NCI-H1092 treated with DMSO at 0.1 percent for 48 hours (cell line): ENCODE measurements at places on chromosomes 16 and 17.

- no peak for DNase-seq
These were observed 26.3 kb downstream of the GINS3 start for GRCh38 chr16:58418601-58419000.

DNA sequence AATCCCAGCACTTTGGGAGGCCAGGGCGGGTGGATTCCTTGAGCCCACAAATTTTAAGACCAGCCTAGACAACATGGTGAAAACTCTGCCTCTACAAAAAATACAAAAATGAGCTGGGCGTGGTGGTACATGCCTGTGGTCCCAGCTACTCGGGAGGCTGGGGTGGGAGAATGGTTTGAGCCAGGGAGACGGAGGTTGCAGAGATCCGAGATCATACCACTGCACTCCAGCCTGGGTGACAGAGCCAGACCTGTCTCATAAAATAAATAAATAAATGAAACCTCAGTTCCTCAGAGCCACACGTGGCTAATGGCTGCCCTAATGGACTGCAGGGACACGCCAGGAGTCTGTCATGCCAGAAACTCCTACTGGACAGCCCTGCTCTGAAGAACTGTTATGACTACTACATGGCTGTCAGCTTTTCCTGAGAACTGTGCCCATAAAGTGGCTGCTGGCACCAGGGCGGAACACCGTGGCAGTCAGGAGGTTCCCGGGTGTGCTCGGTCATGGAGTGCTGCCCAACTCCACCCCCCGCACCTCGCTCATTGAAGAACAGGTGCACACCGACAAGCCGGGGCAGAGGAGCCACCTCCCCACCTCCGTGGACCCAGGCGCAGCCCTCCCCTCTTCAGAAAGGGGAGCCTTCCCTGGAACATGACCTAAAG lies 4.3 kb downstream of the TMEM11 start:
- DNase-seq = no peak

DNA sequence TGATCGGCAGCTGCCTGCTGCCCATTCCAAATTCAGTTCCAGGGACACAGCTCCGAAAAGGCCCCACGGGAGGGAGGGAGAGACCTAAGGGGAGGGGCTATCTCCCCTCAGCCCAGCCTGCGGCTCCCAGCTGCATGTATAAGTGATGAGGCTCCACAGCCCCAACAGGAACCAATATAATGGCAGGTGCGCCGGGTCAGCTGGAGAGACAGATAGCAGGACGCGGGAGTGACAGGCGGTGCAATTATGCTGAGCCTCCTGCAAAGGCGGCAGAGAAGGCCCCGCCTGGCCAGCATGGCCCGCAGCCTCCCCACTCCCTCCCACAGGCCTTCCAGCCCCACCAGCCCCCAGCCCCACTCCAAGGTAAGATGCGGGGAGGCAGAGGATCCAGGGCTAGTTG lies 8.1 kb upstream of the C1QL1 start:
- no peak for DNase-seq

GRCh38 chr16:515175-515938 lies 12.2 kb upstream of the CAPN15 start:
- DNase-seq = no peak

GRCh38 chr16:87138316-87138715 lies 178.9 kb downstream of the C16orf95 start:
- no peak for DNase-seq

GRCh38 chr17:29214215-29215146 lies 32.2 kb upstream of the CRYBA1 start:
- DNase-seq = no peak
